Stimulated activated CD8-positive, alpha-beta memory T cell treated with anti-CD3 and anti-CD28 coated beads, Interleukin-7, amount 100 ng/mL, for 24 hours (primary cell): ENCODE measurements at places on chromosomes 12 and 14.
A peak's percentile ranks its signal among the peaks of the same experiment; 100 is the strongest.

DNA sequence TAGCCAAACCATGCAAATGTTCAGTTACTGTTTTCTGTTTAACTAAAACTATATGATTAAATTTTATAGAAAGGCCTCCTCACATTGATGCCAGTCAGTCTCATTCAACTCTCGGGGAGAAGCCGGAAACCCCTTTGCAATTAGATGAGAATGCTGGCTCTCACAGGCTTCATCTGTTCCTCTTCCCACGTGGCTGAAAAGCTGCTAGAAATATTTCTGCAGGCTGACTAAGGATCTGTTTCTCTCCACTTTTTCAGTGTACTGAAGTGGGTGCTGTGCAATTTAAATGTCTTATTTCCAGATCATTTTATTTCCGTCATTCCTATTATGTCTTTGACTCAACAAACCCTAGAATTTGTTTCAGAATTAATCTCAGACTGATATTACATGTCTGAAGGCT, 17.4 kb upstream of the KCNH3 start:
- no peak for DNase-seq

GRCh38 chr12:64826234-64826633, 1.8 kb downstream of the TBC1D30 start:
- DNase-seq, result peak; percentile 12

DNA sequence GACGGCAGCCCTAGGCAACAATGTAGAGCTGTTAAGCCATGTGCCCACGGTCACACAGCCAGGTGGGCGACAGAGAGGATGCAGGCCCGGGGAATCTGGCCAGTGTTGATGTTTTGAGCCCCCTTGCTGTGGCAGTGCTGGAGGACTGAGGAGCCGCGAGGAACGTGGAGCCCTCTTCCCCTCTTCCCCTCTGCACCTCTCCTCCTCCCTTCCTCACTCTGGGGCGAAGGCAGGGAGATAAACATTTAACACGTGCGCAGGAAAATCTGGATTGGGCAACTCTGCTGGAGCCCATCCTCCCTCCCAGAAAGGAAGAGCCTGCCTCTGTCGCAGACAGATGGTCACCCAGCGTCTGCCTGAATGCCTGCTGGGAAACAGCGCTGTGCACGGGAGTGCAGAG, 376.8 kb downstream of the FUT8 start:
- DNase-seq, result no peak

DNA sequence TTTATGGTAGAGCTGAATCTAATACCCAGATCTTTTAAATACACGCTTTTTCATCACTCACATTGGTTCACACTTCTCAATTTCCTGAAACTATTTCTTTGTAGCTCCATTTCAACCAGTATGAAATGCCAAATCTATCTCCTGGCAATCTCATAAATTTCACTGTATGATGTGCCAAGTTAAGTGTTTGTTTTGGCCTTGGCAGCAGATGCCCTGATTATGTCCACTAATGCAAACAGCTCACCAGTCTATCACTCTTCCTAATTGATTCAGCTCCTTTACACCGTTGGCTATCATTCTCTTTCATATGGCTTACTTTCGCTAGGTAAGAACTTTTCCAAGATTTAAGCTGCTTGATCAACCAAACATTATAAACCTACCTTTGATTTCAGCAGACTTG, 58.6 kb downstream of the ZFC3H1 start:
- no peak for DNase-seq

DNA sequence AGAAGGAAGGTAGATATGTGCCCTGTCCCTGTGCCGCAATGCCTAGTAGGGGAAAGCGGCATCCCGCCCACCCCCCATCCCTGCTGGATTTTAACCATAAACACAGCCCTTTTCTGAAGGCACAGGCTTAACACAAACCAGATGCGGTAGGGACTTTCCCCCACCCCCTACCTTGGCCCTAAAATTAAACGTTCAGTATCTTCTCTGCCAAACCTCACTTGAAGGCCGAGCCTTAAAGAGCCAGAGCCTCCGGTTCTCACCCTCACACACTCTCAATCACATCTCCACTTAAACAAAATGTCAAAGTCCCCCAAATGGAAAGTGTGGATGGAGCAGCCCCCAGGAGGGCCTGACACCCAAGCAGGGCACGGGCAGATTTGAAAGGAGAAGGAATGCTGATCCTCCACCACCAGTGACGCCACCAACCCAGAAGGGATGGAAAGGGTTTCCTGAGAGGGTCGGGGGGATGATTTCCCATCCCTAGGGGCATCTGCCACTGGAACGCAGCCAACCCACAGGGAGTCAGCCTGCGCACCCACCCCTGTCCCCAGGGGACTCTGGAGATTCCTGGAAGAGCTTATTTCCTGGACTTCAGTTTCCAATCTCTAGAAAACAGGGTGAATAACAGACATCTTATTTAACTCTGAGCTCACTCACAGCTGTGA, 26.4 kb downstream of the ACTN1 start:
- DNase-seq, result no peak

DNA sequence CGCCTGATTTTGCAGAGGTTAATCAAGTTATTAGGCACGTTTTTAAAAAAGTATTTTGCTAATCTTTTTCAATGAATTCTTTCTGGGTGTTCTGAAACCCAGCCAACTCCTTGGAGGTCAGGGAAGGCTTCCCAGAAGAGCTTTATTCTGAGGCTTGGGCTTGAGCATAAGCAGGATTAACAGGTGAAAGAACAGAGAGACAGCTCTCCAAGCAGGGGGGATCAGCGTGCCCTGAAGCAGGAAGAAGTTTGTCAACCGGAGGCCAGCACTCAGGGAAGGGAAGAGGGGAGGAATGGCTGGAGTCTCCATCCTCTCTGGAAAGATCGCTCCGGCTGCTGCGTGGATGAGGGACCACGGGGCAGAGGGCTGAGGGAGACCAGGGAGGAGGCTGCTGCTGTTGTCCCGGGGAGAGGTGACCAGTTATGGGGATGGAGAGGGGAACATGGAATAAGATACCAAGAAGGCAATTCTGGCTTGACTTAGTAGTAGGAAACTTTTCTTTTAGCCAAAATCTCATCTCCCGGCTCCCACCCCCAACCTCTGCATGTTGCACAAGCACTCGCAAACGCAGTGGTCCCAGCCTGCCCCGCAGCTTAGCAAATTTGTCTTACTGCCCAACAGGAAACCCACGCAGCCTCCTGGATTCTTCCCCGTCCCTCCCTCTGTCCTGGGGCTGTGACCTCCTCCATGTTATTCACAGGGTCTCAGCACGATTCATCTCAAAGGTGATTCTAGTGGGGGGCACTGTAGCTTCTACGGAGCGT, 1.1 kb upstream of the SSH1 start:
- no peak for DNase-seq

DNA sequence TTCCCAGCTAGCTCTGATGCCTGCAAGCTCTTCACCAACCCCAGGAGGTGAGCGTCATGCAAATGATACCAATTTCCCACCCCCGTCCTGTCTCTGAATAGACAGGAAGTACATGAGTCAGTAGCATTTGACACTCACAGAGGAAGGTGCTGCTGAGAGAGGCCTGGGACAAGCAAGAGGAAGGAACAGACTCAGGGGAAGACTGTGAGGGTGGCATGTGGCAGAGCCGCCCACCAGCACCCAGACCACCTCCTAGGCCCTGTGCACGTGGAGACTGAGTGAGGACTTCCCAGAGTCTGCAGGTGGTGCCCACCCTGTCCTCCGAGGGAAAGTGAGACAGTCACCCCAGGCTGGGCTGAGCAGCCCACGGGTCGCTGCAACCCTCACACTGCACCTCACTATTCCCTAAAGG, 199.5 kb upstream of the SFSWAP start:
- peak; percentile 13 for DNase-seq

GRCh38 chr12:110073049-110073831, 24.9 kb upstream of the C12orf76 start:
- DNase-seq, result no peak

- DNase-seq, result no peak
Observed at GRCh38 chr14:100725587-100726387, 905 bp upstream of the DLK1 start.
